ENCODE measurements at places on chromosomes 6 and 20.

GRCh38 chr6:21420926-21421325, 172.6 kb upstream of the SOX4 start:
- no peak for DNase-seq

DNA sequence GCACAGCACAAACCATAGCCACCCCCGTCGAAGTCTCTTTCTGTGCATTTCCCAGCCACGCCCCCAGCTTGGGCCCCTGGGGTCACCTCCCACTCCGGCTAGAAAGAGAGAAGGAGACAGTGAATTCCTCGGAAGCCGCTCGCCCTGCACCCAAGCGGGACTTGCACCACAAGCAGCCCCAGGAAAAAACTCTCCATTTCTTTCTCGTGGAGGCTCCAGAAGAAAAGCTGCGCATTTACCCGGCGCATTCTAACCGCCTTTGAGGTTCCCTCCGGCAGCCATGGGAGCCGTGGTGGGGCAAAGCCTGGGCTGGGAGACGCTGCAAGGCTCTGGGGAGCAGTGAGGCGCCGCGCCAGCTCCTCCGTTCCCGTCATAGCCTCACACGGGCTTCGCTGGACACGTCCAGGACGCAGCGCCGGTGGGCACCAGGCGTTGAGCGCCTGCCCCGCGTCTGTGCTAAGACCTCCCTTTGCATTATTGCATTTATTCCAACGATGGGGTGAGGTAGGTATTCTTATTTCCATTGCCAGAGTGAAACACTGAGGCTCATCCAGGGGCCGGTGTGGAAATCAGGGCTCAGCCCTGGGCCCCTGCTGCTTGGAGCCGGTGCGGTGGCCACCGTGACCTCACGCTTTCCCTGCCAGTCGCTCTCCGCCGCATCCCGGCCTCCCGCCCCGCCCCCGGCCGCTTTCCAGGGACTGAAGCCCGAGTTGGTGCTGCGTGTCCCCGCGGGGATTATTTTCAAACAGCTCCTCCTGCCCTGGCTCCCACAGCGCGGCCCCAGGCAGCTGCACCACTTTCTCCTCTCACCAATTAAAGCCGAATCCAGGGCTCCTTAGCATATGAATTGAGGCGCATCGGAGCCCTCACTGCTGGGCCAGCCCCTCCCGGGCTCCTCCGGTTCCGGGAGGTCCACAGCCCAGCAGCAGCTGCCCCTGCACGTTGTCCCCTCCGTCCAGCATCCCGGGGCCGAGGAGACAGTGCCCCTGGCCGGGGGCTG, 148.3 kb upstream of the AFDN start:
- DNase-seq = no peak

GRCh38 chr6:119346450-119346849, 3.1 kb downstream of the MAN1A1 start:
- DNase-seq = no peak

DNA sequence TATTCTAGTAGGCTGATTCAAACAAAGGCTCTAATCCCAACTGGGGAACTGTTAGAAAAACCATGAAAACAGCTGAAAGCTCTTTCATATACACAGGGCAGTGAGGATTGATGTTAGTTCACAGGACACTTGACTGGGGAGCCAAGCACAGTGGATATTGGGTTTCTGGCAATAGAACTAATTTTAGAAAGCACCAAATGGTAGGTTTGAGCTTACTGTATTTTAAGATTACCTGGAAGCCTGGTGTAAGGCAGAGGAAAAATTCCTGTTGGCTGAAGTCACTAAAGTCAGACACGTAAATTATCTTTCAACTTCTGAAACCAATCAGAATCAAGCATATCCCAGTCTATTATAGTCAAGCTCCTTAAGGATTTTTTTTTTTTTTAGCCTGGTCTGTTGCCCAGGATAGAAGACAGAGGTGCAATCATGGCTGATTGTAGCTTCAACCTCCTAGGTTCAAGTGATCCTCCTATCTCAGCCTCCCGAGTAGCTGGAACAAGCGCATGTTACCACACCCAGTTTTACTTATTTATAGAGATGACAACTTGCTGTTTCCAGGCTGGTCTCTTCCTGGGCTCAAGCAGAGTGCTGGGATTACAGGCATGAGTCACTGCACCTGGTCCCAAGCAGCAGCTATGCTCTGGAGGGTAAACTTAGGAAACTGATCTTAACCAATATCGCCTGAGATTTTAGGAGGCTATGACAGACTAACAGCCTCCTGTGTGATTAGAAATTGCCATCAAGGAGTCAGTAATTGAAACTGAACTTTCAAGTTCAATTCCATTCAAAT, 32.5 kb upstream of the SYNCRIP start:
- DNase-seq = peak; percentile 21

GRCh38 chr6:34834789-34835518, 43.1 kb downstream of the BLTP3A start:
- DNase-seq = no peak

- DNase-seq = no peak
Measured at GRCh38 chr20:25592135-25592852, 7.0 kb upstream of the NINL start.

- no peak for DNase-seq
Measured at GRCh38 chr6:14447240-14447639, 329.7 kb downstream of the CD83 start.

- DNase-seq = peak; percentile 73
Measured at GRCh38 chr20:57266291-57267157, at the start of gene BMP7. TSS of gene BMP7 (minus strand) at chr20:57266641. CDS start at chr20:57266122, 519 bp downstream.

DNA sequence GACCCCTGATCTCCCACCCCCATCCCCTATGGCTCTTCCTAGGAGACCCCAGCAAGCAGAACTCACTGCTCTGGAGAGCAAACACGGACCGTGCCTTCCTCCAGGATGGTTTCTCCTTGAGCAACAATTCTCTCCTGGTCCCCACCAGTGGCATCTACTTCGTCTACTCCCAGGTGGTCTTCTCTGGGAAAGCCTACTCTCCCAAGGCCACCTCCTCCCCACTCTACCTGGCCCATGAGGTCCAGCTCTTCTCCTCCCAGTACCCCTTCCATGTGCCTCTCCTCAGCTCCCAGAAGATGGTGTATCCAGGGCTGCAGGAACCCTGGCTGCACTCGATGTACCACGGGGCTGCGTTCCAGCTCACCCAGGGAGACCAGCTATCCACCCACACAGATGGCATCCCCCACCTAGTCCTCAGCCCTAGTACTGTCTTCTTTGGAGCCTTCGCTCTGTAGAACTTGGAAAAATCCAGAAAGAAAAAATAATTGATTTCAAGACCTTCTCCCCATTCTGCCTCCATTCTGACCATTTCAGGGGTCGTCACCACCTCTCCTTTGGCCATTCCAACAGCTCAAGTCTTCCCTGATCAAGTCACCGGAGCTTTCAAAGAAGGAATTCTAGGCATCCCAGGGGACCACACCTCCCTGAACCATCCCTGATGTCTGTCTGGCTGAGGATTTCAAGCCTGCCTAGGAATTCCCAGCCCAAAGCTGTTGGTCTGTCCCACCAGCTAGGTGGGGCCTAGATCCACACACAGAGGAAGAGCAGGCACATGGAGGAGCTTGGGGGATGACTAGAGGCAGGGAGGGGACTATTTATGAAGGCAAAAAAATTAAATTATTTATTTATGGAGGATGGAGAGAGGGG, 1.4 kb downstream of the LTA start:
- DNase-seq = no peak

DNA sequence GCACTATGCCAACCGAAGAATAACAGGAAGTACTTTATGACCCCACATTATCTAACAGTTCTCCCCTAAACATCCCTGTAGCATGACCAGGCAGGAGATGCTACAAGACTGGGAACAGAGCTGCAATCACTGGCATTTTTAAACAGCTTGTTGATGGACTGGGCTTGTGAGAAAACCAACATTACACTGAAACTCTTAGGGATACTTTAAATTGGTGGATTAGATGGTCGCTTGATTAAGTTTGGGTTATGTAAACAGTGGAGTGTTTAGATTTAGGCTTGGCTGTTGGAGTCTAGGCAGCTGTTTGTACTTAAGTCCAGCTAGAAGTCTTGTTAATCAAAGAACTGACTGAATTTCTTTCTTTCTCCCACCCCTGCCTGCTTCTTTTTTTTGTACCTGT, 234.1 kb upstream of the BMP2 start:
- DNase-seq = no peak

GRCh38 chr6:79431537-79431933, 105.7 kb downstream of the LCA5 start:
- no peak for DNase-seq

DNA sequence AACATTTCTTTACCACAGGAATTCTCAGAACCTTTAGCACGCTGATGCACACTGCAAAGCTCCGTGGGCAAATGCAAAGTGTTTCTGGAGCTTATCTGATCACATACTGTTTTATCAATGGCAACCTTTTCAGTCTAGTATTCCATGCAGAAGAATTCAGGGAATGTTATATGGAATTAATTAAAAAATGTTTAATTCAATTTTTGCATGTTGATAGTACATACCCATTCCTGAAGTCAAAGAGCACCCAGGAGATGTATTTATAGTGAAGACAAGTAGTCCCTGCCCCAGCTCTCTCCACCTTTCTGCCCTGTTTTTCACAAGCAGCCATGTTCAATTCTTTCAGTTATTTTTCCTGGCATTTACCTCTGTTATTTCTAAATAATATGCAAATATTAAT, 55.2 kb downstream of the DTNBP1 start:
- DNase-seq = no peak

DNA sequence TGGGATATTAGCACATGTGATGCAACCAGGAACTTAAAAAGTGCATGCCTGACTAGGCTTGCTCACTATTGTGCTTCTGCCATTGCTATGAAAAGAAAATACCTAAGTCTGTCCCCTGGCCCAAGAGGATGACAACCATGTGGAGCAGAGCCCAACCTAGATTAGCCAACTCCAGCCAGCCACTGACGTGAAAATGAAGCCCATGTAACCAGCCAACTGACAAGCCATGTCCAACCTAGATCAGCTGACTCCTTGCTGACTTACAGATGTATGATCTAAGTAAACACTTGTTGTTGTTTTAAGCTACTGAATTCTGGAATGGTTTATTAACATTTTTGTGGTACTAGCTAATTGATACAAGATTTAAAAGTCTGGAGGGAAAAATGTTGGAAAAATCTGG, 47.5 kb downstream of the PIGU start:
- no peak for DNase-seq

GRCh38 chr20:24042646-24043045, 54.1 kb upstream of the GGTLC1 start:
- DNase-seq = no peak

GRCh38 chr6:27608916-27609883, 136.3 kb upstream of the ZNF184 start:
- no peak for DNase-seq

GRCh38 chr6:164378330-164378729, 931.1 kb downstream of the C6orf118 start:
- DNase-seq = peak; percentile 35

- no peak for DNase-seq
Measured at GRCh38 chr20:32316667-32317066, 39.2 kb downstream of the KIF3B start.

GRCh38 chr6:167233490-167233889, 57.6 kb upstream of the UNC93A start:
- no peak for DNase-seq

DNA sequence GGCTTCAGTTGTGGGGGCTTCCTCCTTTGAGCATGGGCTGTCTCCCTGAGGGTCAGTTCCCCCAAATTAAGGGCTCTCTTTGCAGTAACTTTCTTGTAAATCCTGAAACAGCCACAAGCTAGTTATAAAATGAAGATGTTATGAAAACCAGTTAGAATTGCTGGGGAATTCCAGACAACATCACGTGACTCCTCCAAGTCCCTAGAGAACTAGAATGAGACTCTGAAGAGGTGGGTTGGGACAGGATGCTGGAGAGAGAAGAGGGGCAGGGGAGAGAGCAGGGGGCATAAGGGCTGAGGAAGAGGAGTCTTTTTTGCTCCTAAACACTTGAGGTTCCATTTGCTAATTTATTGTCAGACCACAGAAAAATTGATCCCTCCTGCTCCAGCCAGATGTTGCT, 380.3 kb downstream of the DHX35 start:
- no peak for DNase-seq

GRCh38 chr20:41717483-41717882, 99.3 kb upstream of the CHD6 start:
- DNase-seq = no peak

GRCh38 chr20:23085436-23086055, 578 bp downstream of the CD93 start:
- DNase-seq = no peak

- no peak for DNase-seq
Measured at GRCh38 chr6:11460837-11461661, 76.5 kb upstream of the TMEM170B start.

- DNase-seq = no peak
Measured at GRCh38 chr6:37517411-37517812, 17.7 kb upstream of the CCDC167 start.

DNA sequence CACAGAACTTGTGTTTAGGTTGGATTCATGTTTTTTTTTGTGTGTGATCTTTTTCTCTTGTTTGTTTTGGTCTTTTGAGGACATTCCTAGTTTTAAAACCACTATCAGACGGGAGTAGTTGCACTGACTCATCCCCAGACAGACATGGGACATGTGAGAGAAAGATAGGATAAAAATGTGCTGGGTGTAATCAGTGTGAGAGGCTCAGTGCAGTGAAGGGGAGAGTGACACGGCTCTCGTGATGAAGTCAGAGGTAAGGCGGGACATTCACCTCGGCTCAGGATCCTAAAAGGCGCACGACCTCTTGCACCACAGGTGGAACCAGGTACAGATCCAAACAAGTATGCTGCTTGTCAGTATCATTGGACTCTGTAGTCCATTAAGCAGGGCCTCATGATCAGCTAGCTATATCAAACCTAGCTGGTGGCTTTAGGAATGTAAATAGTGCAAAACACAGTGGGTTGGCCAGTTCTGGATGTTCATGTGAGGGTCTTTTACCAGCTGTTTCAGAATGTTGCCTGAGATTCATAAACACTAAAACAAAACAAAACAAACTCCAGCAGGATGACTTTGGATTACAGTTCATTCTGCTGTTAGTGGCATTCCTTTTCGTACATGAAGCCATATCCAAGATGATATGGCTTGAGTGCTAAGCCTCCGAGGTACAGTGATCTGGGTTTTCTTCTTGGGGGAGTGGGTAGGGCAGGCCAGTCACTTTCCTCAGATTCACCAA, 18.0 kb downstream of the FOXO3 start:
- no peak for DNase-seq

DNA sequence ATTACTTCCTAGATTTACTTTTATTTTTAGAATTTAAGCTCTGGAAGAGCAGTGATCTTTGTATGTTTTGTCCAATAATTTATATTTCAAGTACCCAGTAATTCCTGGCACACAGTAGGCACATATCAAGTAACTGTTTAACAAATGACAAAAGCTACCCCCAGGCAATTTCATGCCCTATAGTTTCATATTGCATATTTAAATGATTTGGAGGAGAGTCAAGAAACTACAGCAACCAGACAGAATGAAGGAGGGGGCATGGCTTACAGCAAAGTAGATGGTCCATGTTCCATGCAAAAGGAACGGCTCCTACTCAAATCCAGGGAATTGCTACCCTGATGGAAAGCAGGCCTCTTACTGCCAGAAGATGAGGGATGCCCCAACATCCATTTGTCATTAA, 113.5 kb downstream of the ARHGAP18 start:
- no peak for DNase-seq

GRCh38 chr6:87154641-87154992, 748 bp upstream of the ZNF292 start:
- no peak for DNase-seq

- DNase-seq = no peak
Measured at GRCh38 chr6:41092421-41093140, 19.8 kb downstream of the NFYA start.

All from SK-N-DZ (cell line).